DMS79 treated with DMSO at 0.1 percent for 48 hours (cell line): ENCODE measurements at places on chromosomes 11 and 22.

DNA sequence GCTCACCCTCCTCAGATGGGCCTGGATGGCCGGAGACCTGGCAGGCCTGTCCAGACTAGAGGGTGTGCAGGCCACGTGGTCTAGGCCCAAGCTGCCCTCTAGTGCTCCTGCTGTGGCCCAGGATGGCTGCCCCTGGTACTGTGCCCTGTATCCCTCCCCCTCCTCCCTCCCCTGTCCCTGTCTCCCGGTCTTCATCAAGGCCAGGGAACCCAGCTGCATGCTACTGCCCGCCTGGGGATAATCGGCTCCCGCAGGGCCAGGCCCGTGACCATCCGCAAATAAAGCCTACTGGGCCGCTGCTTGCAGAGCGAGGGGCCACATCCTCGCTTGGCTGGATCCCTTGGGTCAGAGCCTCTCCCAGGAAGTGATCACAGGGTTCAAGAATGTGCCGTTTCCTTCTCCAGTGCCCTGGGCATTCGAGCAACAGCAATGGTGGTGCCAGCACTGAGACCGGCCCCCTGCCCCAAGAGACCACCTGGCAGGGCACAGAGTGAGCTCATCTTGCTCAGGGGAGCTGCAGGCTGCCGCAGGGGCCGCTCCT lies 51.1 kb downstream of the WNT7B start:
- no peak for DNase-seq

DNA sequence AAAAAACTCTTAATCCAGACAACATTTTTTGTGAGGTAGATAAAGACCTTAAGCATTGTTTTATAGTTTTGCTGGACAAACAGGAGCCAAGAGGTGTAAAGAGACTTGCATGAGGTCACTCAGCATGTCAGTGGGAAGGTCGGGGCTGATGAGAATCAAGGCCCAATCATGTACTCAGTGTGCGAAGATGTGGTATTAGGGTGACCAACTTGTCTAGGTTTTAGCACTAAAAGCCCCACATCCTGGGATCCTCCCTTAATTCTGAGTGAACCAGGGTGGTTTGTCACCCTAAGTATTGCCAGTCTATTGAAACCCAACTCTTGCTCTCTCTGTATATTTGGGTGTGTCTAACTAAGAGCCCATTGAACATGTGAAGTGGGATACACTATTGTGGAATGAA lies 19.5 kb upstream of the SORL1-AS1 start:
- no peak for DNase-seq

DNA sequence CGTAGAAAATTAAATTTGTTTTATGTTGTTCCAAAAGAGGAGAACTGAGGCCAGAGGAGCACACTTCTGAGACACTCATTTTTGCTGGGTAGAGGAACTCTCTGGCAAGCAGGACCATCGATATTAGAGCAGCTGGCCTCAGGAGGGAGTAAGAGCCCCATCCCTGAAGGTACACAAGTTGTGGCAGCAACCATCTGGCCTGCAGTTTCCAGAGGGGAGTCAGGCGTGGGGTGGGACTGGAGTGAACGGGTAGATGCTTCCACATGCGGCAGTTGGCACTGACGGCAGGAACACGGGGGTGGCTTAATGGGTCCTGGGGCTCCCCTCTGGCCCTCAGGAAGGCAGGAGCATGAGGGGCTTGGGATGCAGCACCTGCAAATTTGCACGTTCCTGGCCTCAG lies 13.2 kb upstream of the SSTR3 start:
- DNase-seq, result no peak

DNA sequence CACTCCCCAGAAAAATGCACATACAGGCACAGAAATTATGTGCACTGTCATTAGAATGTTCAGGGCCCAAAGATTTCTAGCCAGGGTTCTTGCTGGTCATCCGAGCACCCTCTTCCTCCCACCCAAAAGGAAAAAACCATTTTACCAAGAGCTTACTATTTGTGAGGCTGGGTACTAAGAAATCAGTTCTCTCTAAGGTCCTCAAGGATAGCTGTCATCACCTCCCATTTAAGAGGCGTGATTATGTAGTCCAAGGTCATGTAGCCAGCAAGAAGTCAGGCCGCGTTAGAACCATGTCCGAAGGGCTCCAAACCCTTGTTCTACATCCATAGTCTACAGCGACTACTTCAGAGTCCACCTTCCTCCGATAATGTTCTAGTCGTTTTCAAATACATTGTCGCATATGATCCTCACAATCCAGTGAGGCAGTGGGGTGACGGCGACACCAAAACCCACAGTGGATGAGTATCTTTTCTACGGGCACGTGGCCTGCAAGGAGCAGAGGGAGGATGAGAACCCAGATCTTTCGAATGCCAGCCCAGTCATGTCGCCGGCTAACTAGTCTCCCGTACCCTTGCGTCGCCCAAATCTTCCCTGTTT lies 634 bp downstream of the TIMM8B start:
- no peak for DNase-seq

- no peak for DNase-seq
Observed at GRCh38 chr11:96365493-96365892, 22.5 kb upstream of the MAML2 start.

DNA sequence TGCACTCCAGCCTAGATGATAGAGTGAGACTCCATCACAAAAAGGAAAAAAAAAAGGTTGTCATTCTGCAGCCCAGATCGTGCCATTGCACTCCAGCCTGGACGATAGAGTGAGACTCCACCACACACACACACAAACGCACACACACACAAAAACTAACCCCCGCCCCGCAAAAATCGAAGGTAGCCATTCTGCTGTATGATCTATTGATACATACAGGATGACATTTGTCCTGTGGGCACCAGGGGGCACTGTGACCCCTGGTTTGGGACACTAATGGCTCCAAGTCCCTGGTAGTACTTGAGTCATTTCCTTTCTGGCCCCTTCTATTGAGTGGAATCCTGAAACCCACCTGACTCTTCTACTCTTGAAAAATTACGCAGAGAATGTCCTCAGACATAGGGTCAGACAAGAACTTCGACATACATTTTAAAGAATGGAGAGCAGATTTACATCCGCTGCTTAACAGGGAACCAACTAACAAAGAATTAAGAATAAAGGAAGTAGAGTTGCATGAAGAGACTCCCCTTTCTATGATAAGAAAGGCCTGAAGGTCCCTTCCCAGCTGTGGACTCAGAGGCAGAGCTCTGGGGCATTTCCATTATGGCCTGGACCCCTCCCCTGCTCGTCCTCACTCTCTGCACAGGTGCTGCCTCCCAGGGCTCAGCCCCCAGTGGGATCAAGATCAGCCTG lies 35.0 kb upstream of the PRAME start:
- peak; percentile 0 for DNase-seq

DNA sequence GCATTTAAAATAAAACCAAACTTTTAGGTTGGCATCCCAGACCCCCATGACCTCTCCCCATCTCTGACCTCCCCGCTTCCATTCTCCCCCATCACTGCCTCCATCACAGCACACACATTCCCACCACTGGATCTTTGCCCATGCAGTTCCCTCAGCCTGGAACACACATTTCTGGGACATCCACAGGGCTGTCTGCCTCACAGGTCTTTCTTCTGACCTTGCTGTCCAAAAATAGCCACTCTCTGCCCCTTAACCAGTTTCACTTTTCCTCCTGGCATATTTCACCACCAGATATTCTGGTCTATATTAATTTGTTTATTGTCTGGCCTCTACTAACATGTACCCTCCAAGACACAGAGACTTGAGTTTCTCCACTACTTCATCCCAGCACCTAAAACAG lies 75.2 kb upstream of the PRDM11 start:
- no peak for DNase-seq

DNA sequence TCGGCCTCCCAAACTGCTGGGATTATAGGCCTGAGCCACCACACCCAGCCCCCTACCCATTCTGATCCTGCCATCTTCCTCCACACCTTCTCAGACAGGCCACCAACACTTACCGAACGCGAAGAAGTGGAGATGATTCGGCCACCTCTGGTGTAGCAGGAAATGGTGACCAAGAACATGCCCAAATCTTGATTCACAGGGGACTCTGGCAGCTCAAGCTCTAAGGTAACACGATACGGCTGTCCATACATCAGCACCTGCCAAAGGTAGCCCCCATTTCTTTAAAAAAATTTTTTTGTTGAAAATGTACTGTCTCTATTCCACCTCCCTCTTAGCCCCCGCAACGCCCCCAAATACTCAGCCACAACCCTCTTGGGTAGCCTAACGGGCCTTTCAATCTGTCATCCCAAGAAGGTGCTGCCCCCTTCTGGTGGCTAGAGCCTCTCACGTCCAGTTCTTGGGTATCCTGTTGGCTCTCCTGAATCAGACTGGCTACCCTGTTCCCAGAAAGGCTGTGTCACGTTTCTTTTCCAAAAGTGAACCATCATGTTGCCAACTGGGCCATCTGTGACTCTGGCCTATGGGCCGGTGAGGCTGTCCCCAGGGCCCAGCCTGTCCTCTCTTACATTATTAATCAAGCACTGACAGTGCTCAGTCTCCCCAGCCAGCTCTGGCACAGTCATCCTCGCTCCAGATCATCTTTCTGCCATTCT lies 5.3 kb upstream of the LRRN4CL start:
- peak; percentile 11 for DNase-seq

- DNase-seq, result no peak
Observed at GRCh38 chr11:116932181-116932580, 94.8 kb upstream of the APOA1 start.

GRCh38 chr11:95076416-95076815 lies 9.7 kb downstream of the SRSF8 start:
- peak; percentile 97 for DNase-seq

GRCh38 chr22:50701428-50702154 lies 29.0 kb downstream of the SHANK3 start:
- no peak for DNase-seq

DNA sequence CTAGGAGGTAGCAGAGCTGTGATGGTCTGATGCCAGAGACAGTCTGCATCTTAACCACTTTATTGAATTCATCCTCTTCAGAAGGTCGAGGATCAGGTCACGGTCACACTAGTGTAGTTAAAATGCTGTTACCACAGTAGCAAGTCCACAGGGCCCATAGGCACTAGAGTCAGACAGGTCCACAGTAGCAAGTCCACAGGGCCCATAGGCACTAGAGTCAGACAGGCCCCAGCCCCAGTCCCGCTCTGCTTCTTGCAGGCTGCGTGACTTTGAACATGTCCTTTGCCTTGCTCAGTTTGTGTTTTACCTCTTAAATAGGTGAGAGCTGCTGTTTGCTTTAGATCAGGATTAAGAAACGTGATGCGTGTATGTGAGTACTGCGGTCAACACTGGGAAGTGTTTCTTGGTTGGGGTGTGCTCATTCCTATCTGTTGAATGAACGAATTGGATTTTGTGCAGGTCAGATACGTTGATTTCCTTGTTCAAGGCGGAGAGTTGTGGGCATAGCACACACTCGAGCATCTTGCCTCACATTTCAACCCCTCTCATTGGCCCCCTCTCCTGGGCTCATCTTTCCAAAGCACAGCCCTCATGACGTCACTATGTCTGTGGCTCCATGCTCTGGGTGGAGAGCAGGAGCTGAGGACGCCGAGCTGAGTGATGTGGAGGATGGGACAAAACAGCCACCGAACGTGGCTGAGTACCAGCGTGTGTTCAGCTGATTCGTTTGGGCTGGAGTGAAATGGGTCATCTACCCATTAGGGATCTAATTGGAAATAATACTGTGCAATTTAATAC lies 191.7 kb downstream of the TBC1D22A start:
- DNase-seq, result no peak

DNA sequence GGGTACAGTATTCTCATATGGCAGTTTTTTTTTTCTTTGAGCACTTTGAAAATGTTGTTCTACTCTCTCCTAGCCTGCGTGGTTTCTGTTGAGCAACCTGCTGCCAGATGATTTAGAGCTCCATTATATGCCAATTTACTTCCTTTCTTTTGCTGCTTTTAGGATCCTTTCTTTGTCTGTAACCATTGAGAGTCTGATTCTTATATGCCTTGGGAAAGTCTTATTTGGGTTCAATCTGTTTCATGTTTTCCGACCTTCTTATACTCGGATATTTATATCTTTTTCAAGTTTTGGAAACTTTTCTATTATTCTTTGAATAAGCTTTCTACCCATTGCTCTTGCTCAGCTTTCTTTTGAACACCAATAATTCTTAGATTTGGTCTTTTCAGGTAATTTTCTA lies 138.1 kb upstream of the RAG2 start:
- DNase-seq, result no peak

DNA sequence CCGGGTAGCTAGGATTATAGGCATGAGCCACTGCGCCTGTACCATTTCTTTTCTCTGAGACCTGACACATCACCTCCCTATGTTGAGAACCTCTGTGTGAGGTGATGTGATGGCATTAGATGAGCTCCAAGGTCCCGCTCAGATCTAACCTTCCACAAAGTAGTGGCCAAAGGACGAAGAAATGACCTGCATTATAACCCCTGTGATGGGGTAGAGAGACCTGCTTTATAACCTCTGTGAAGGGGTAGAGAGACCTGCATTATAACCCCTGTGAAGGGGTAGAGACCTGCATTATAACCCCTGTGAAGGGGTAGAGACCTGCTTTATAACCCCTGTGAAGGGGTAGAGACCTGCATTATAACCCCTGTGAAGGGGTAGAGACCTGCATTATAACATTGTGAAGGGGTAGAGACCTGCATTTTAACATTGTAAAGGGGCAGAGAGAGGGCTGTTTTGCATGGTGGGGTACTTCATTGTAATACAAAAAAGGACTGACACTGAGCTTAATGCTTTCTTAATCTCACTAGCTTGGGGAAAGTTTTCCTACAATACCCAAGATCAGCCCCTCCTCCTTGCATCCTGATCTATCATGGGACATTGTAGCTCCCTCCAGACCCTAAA lies 8.5 kb downstream of the MIEF1 start:
- no peak for DNase-seq

DNA sequence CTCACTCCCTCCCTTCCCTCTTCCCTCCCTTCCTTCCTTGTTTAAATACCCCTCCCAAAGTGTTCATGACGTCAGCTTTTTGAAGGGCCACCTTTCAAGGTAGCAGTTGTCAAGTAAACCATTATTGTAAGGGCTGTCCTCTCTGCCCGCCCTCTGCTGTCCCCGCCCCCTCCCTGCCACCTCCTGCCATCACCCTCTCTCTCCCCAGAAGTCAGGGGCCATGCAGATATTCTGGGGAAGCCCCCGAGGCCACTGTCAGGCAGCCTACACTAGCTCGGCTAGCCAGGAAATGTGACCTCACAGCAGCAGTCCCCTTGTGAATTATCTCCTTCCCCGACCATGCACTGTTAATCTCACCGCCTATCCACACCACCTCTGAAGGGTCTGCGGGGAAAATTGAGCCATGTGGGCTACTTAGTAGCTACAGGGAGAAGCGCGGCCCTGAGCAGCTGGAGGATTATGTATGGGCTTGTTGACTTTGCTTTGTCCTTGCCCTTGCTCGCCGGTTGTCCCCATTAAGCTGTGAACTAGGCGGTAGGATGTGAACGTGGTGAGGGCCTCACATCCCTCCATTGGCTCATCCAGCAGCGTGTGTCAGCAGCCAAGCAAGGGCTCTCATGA lies 42.1 kb upstream of the ATXN10 start:
- no peak for DNase-seq
